A549 (cell line): ENCODE measurements at places on chromosomes 12 and 14.

GRCh38 chr12:24227551-24227950, 278.1 kb upstream of the SOX5 start:
- DNase-seq = no peak

DNA sequence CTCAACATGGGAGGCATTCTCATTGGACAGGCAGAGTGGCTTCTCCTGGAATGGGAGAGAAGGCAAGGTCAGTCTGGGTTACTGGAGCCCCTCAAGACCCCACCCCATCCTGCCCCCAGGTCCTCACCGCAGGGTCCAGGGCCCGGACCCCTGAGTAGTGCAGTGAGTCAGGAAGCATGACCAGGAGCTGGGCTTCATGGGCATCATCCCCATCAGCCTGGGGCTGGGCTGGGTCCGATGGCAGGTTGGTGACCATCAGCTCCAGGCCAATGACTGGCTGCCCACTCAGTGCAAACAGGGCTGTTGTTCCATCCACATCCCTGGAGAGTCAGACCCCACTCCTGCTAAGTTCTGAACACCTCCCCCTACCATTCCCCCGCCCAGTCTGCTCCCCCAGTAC, 13.1 kb downstream of the ITGA7 start:
- no peak for DNase-seq

- DNase-seq = no peak
These were observed 52.6 kb downstream of the DIP2B start for GRCh38 chr12:50557421-50557820.

DNA sequence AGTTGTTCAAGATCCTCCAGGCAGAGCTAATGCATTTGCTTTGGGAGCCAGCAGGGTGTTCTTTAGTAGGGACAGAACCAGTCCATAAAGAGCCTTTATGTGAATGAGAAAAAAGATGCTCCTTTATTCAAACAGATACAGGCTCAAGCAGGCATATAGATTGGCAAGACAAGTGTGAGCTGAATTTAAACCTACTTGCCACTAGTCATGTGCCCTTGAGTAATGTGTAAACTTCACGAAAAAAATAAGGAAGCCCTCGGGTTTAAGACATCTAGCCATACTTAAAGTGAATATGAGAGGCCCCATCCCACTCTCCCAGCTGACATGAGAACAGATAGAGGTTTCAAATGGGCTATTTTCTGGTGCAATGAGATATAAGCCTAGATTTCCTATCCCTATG, 43.1 kb upstream of the STRAP start:
- DNase-seq = no peak

DNA sequence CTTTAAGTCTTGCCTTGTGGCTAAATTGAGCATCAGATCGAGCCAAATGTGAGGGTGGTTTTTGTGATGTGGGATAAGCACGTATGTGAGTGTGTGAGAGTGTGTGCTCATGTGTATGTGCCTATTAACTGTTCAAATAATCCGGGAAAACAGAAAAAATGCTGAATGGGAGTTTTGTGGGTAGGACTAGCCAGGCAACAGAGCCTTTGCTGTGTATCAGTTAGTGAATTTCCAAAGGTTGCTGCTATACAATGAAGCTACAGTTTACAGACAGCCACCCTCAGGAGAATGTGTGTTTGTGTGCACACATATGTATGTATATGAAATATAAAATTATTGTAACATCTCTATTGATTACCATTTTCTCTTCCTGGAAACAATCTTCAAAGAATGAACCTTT, 154.0 kb downstream of the SOX5 start:
- no peak for DNase-seq

DNA sequence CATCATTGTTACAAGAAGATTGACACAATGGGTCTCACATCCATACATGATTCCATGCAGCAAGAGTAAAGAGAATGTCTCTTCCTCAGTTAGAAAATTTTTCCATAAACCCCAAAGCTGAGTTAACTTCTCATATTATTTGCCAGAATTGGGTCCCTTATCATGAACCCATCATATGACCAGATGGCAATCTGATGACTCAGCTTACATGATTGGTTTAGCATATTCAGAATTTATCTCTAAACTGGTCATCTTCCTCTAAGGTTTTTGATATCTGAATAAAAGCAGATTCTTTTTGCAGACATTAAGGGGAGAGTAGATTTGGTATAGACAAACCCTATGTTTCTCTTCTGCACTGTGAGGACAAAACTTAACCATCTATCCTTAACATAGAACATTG, 174.9 kb downstream of the PIK3C2G start:
- DNase-seq = no peak

DNA sequence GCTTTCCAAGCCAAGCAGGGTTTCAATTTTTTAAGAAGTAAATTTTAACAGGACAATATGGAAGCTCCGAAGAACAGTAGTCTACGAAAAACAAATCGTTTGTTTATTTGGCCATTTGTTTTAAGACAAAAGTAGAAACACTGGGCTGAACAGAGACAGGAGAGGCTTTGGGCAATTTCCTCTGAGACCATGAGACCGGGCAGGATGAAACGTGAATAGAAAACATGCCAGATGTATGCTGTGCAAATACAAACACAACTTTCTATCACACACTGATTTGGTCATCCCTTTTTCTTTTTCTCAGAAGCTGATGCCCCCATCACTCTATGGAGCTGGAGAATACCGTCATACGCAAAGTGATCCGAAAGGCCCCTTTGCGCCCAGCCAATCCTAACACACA, 1111.1 kb downstream of the BCL11B start:
- no peak for DNase-seq

DNA sequence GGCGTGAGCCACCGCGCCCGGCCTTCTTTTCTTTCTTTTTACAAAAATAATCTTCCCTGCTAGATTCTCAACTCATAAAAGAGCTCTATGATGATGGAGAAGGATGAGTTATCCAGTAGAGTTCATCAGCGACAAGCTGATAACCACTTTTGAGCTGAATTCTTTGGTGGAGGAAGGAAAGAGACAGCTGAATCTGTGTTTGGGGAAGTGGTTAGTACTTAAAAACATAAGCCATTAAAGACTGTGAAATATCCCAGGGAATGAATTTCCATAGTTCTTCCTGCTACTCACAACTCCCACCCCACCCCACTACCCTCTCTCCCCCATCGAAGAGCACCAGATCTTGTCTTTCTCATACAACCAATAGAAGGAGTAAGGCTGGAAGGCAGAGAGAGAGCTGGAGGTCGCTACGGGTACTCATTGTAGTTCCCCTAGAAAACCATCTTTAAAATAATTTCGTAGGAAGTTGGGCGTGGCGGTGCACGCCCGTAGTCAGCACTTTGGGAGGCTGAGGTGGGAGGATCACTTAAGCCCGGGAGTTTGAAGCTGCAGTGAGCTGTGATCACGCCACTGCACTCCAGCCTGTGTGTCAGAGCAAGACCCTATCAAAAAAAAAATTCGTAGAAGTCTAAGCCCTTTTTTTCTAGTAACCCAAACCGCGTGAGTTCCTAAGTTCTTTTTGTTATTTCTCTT, 647 bp upstream of the ESPL1 start:
- peak; percentile 38 for DNase-seq

DNA sequence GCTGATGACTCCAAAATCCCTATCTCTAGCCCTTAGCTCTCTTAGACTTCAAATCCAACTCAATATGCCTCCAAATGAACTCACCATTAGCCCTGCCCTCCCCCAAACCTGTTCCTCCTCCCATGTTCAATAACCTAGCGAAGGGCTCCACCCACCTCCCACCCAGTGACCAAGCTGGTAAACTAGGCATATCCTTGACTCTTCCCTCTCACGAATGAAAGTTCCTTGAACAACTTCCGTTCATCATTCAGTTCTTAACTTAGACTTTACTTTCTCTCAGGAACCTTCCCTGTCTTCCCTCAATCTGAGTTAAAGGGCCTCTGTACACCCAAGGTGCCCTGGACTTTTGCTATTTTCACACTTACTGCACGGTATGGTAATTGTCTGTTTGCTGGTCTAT, 1.9 kb upstream of the KLHDC1 start:
- no peak for DNase-seq

- DNase-seq = no peak
These were observed 341.0 kb upstream of the TMEM132C start for GRCh38 chr12:127925971-127926370.

- no peak for DNase-seq
These were observed 58.1 kb downstream of the STXBP6 start for GRCh38 chr14:24991821-24992220.

DNA sequence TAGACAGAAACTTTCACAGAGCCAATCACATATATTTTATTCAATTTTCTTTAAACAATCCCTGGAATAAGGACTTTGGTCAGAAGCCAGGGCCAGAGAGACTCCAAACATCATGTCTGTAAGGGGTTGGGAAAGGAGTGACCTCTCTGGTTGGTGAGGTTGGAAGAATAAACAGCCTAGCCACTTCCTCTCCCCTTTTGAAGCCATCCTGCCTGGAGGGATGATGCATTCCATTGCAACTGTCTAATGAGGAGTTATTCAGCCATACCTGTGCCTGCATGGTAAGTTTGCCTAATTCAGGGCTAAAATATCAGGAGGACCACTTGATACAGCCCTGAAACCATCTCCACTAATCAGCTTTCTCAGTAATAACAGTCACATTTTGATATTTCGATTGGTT, 299.8 kb downstream of the KCNH5 start:
- DNase-seq = no peak

DNA sequence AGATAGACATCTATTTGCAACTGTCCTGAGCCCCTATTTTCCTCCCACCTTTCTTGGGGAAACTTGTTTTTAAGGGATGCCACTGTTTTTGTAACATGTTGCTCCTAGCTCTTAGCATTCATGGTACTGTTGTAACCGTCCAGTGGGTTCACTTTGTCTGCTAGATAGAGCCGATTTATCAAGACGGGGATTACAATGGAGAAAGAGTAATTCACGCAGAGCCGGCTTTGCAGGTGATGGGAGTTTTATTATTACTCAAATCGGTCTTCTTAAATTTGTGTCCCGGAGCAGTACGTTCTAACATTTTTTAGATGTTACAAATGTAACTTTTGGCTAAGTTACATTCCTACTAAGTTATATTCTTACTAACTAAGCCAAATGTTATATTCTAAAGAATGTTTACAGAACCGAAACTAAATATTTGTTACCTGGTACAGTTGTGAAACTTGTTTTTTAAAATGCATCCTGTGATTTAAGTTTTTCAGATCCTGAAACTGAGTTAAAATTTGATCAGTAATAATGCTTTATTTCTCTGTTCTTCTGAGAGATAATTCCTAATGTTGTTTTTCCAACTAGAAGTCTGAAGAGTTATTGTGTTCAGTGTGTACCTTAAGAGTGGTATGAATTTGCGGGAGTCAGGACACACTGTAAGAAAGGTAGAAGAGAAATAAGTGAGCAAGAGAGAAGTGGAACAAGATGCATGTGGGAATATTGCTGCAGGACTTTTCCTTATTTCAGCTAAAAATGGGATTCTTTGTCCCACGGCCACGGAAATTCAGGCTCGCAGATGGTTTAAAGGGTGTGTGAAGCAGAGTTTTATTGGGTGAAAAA, 20.6 kb upstream of the CLEC2D start:
- DNase-seq = no peak

- peak; percentile 77 for DNase-seq
These were observed at the start of gene CCDC177 for GRCh38 chr14:69574263-69574953. CCDC177 (minus strand) TSS chr14:69574871; CDS start chr14:69573622, 1,249 bp downstream.

DNA sequence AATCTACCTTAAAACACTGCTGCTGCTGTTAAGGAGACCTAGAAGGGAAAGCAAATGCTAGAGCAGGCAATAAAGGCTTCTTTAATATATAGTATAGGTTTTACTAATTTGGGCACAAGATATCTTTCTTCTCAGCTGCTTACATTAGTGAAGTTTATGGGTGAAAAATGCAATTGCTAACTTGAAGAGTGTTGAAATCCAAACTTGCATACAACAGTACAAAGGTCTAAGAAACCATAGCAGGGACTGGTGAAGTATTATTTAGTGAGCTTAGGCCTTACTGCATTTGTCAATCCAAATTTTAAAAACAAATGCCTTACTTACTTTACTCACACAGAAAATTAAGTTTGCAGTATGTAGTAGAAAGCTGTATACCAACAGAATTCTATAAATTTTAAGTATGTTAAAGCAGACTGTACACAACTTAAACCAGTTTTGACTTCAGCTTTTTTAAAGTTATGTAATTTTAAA, 1.4 kb upstream of the AP4S1 start:
- no peak for DNase-seq

DNA sequence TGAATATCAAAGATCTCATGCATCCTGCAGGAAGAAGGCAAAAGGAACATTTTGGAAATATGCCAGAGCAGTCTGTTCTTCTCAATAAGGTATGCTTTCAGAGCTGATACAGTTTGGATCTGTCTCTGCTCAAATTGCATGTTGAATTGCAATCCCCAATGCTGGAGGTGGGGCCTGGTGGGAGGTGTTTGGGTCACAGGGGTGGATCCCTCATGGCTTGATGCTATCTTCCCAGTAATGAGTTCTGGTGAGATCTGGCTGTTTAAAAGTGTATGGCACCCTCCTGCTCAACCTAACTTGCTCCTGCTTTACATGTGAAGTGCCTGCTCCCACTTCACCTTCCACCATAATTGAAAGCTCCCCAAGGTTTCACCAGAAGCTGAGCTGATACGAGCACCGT, 76.6 kb downstream of the RIN3 start:
- no peak for DNase-seq

- no peak for DNase-seq
These were observed 422.9 kb downstream of the SNAPC1 start for GRCh38 chr14:62185078-62185477.

DNA sequence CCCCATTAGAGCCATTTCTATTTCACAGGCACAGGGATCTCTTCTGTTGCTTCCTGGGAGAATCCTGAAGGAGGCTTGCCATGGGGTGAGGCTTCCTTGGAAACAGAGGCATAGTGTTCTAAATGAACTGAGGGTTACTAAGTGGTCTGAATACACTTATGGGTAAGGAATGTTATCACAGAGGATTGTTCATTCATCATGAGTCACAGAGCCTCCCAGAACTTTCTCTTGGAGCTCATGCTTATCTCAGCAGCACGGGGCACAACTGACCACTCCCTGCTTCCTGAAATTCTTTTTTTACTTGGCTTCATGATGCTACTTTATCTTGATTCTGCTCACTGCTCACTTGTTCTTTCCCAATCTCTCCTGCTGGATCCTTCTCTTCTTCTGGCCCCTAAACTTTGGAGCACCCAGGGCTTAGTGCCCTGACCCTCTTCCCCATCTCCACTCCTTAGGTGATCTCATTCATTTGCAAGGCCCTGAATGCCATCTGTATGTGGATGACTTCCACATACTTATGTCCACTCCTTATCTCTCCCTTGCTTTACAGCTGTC, 57.9 kb downstream of the ANO6 start:
- peak; percentile 78 for DNase-seq
